CD4-positive, alpha-beta T cell treated with Interferon alpha-2 for 1 hour (primary cell): ENCODE measurements at places on chromosomes 12 and 14.

DNA sequence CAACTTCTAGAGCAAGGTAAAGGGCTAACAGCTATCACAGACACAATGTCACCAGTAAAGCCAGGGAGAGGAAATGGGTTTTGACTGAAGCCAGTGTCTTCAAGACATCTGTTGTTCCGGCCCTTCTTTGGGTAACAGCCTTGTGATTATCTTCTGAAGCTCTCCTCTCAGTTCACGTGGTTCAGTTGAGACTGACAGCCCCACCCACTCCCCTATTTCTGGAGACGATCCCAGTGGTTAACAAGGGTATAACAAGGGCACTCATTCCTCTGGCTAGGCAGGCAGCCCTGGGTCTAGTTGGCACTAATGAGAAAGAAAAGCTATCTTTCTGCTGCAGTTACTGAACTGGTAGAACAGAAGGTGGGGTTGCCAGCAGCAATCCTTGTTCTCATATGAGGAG, 6.9 kb downstream of the GNPTAB start:
- DNase-seq: peak; percentile 85

GRCh38 chr12:51059086-51059485, 11.0 kb downstream of the LETMD1 start:
- no peak for DNase-seq

DNA sequence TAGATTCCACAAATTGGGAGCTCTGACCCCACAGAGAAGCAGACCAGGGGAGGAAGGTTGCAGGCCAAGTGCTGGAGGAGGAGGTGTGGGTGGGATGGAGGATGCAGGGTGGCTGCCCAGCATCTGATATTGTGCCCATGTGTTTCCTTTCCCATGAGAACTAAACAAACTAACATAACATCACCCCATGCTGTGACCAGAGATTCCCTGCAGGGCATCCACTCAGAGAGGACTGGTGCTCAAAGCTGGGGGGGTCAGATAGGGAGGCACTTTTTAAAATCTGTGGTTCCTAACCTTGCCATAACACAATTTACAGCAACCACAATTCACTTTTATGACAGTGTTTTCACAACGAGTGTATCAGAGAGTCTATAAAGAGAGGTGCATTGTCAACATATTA, 1277.6 kb downstream of the AACS start:
- DNase-seq: no peak

DNA sequence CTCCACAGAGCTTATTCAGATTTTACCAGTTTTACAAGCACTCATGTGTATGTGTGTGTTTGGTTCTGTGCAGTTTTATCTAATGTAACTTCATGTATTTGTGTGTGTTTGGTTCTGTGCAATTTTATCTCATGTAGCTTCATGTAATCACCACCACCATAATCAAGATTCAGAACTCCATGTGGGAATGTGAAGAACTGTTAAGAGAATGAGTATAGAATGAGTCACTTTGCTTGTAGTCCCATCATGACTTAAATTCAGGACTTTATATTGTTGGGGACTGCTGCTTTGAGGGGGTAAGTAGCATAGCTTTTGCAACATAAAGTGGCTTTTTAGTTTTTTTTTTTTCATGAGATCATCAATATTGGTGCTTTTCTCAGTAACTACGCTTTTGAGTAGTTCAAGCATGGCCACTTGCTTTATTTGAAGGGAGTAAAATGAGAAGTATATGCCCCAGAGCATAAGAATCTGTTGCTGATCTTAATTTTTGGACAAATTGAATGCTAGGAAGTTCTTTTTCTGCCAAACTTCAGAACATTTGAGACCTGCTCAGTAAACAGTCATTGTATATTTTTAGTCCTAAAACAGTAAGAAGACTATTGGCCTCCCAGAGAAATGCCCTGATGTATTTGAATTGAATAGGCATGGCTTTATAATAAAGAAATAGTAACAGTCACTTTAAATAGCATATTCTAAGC, 28.8 kb downstream of the PROX2 start:
- DNase-seq: no peak

- DNase-seq: no peak
Observed at GRCh38 chr12:95881331-95881955, 22.7 kb downstream of the SNRPF start.

DNA sequence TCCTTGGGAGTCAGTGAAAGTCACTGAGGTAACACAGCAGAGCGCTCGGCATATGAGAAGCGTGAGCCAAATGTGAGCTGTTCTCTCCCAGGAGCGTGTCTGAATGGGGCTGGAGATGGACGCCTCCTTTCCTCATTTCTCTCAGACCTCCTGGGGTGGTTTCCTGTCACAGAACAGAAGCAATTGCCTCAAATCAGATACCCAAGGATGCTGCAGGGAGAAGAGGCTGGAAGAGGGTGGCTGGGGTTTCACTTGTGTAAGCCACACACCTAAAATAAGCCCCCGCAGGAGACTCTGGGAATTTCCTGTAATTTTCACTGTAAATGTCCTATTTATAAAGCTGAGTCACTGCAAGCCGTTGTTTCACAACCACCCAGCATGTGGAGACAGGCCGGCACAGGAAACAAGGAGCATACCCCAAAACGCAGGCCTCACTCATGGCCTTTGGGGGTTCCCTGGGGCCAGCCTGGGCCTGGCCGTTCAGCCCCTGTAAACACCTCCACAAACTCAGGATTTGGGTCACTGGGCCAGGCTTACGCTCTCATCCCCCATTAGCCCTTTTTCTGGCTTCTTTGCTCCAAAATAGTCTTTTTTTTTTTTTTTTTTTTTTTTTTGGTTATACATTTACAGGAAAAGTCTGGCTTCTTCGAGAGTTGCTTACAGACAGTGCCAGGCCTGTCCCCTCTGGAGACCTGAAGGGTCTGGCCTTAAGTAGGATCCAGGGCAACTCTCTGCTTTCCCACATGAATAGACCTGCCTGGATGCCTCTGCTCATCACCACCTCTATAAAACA, 55.3 kb downstream of the VCPKMT start:
- peak; percentile 52 for DNase-seq

GRCh38 chr12:101889211-101889752, 11.9 kb downstream of the DRAM1 start:
- no peak for DNase-seq

DNA sequence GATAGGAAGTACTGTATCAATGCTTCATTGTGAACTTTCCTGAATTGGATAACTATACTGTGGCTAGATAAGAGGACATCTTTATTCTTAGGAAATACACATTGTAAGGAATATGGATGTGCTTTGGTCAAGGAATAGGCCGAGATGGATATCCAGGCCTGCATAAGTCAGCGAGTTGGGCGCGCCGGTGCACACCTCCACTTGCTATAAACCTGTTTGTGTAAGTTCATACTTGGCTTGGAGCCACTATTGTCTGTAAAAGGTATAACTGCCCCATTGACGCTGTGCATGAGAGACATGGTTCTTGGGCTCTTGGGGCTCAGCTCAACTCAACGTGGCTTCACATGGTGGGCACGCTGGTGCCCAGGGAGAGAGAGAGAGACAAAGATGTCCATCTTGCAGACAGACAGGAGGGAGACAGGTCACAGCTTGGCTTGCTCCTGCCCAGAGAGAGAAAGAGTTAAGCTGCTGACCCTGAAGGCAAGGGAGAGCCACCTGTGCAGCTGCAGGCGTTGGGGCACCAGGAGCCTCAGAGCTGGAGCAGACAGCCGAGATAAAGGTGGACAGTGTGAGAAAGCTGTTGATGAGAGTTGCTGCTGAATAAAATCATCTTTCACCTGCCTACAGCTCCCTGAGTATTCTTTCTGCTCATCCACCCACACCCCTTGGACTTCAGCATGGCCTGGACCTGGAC, 34.1 kb upstream of the COCH start:
- no peak for DNase-seq

DNA sequence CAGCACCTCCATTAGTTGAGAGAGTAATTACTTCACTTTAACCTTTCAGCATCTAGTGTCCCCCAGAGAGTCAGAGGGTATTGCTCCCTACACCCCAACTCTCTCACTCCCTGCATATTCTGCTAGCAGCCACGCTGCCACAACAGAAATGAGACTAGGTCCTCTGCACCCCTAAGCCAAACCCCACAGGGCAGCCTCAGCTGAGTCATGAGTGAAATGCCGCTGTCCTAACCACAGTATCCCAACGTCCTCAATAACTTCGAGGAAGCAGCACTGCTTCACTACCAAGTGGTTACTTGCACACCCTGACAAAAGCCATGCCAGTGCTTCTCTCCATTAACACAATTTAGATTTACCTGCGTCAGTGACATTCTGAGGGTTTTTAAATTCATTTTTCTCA, 6.9 kb upstream of the LYZ start:
- no peak for DNase-seq

DNA sequence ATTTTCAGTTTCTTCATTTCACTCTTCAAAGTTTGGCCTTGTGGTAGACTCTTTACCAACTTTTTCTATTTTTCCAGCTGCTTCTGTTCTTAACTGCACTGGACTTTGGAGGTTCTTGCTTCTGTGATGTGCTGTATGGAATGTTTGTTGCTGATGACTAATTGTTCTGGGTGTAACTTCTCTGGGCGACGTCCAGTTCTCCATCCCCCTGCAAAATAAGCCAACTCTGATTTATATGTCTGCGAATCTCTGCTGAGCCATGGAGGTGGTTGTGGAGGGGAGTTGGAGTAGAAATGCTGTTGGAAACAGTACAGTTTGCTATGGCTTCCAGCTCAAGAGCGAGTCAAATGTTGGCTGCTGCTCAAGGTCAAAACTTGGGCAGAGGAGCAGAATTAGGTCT, 113.9 kb upstream of the DYRK2 start:
- no peak for DNase-seq

DNA sequence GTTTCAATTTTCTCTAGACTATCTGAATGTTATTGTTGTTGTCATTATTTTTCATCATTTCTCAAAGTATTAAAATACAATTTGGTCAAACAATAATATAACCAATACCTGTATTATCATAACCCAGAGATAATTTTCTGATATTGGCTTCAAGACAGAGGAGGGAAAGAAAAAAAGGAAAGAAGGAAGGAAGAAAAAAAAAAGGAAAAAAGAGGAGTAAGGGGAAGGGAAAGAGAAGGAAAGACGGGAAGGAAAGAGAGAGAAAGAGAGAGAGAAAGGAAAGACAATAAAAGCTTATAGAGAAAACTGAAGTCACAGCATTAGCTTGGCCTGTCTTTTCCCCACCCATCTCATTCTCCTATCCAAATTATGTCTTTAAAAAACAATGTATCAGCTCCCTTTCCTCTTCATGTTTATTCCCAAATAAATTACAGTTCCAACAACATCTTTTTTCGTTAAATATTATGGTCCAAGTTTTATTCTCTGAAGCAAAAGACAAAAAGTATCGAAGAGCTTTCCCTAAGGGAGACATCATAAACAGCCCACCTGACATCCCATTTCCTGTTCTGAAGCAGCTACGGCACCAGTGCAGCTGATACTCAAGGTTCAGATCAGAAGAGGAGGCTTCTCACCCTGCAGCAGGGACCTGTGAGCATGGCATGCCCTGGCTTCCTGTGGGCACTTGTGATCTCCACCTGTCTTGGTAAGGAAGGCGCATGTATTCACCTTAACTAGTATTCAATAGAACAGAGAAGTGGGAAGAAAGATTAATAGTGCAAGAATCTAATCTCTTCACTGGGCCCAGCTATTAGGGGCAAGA, 308.3 kb downstream of the DAD1 start:
- DNase-seq: no peak

- peak; percentile 56 for DNase-seq
Observed at GRCh38 chr14:62126879-62127478, 364.8 kb downstream of the SNAPC1 start.

GRCh38 chr12:22971247-22971646, 346.3 kb downstream of the ETNK1 start:
- no peak for DNase-seq

- no peak for DNase-seq
Observed at GRCh38 chr12:118982984-118983761, 1.8 kb downstream of the SRRM4 start.

- DNase-seq: no peak
Observed at GRCh38 chr12:80193865-80194264, 94.5 kb downstream of the OTOGL start.

- no peak for DNase-seq
Observed at GRCh38 chr12:124040291-124040690, 67.3 kb downstream of the ZNF664 start.

DNA sequence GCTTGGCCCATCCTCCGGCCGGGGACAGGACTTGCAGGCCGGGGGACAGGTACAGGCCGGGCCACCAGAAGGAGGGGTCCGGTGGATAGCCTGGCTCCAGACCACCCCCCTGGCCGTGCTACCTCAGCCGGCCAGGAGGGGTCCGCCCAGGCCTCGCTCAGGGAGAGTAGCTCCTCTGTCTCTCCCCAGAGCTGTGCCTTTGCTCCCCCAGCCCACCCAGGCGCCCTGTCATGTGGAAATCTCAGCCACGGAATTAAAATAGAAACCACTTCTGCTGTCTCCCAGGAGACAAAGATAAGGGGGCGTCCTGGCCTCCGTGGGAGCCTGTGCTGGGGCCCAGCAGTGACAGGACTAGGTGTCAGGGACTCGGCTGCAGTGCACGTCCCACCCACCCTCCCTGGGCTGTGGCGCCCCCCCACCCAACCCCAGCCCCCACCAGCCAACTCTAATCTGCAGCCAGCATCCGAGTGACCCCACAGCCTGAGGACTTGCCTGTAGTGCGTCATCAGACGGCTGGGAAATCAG, 3.3 kb upstream of the CRIP2 start:
- DNase-seq: no peak

GRCh38 chr14:94372021-94372605, 16.3 kb downstream of the SERPINA1 start:
- no peak for DNase-seq

DNA sequence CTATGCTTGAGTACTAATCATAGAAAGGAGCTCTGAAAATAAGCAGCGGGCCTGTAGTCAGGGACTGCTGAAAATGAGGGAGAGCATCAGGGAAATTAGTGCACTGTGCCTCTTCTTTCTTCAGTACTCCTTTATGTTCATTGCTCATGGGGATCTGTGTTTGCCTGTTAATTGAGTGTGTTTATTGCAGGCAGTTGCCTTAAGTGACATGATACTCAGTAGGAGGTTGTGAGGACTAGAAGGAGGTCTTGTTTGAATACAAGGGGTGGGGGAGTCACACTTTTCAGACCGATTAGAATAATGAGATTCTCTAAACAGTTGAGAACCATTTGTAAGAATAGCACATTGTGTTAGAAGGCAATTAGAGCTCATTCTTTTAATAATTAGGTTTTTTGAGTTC, 102.6 kb upstream of the SLCO1C1 start:
- DNase-seq: no peak

- peak; percentile 92 for DNase-seq
Observed at GRCh38 chr12:118135788-118136558, at the start of gene PEBP1. TSS of gene PEBP1 (plus strand) at chr12:118136124. CDS start at chr12:118136210, 86 bp downstream.

DNA sequence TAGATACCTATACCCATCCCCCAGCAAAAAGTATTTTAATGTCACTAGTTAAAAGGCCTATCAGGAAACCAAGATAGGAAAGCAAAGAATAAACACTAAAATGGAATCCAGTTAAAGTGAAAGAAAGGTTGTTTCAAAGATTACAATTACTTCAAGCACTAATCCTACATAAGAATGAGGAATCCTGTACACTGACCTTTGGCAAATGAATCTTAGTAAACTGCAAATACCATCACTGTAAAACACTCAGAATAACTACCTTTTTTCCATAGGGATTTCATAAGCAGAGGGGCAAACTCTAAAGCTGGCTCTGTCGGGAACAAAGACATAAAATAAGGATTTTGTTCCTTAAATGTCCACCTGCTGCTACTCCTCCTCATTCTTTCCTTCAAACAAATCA, 25.9 kb downstream of the CEP83 start:
- no peak for DNase-seq
